Activated naive CD4-positive, alpha-beta T cell treated with anti-CD3 and anti-CD28 coated beads for 36 hours (primary cell): ENCODE measurements at places on chromosomes 7 and 10. TPM values are rescaled to one million over a fixed set of nuclear protein-coding genes. Genes with fewer than 3 reads are reported as not detected.
A peak's percentile ranks its signal among the peaks of the same experiment; 100 is the strongest.

- H3K27me3 ChIP-seq, result no peaks in the 10 kb centered on the region
- H3K27ac ChIP-seq, result no peak overlapping the region
- H3K4me1 ChIP-seq, result no peaks in the 10 kb centered on the region
- no peak overlapping the region for H3K4me3 ChIP-seq
- DNase-seq, result no peak
- peaks cover 2% of the 10 kb centered on the region for H3K36me3 ChIP-seq
These were observed 298.9 kb downstream of the DNAJB6 start for GRCh38 chr7:157635669-157636068.

- no peaks in the 10 kb centered on the region for H3K36me3 ChIP-seq
- no peak overlapping the region for H3K27ac ChIP-seq
- no peaks in the 10 kb centered on the region for H3K27me3 ChIP-seq
- no peak overlapping the region for H3K4me3 ChIP-seq
These were observed 83.5 kb downstream of the SEMA3D start for GRCh38 chr7:85103357-85103756.

- H3K27me3 ChIP-seq, result no peaks in the 10 kb centered on the region
- no peak overlapping the region for H3K27ac ChIP-seq
- peaks cover 17% of the 10 kb centered on the region for H3K4me1 ChIP-seq
These were observed 126.5 kb upstream of the VKORC1L1 start for GRCh38 chr7:65746398-65746669.

DNA sequence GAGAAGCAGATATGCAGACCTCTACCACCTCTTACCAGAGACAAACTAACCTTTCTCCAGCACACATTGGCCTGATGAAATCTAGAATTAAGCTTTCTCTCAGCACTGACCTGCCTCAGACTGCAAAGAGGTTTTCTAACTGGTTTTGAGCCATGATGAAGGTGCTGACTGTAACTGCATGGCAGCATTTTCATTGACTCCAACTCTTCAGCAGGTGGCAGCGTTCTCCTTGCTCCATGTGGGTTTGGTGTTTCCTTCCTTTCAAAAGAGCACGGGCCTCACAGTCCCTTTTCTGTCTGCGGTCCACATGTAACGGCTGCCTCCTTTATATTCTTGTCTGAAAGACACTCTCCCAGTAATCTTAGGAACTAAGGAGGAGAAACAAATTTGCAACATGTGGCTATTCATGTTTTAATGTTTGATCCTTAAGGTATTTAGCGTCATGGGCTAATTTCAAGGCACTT lies 12.6 kb downstream of the KLLN start:
- no peak overlapping the region for H3K27ac ChIP-seq
- DNase-seq, result peak; percentile 71
- no peaks in the 10 kb centered on the region for H3K27me3 ChIP-seq
- H3K36me3 ChIP-seq, result no peaks in the 10 kb centered on the region
- H3K4me1 ChIP-seq, result peaks cover 4% of the 10 kb centered on the region

GRCh38 chr7:157784979-157785441 lies 448.2 kb downstream of the DNAJB6 start:
- no peak overlapping the region for H3K4me3 ChIP-seq
- no peaks in the 10 kb centered on the region for H3K36me3 ChIP-seq

DNA sequence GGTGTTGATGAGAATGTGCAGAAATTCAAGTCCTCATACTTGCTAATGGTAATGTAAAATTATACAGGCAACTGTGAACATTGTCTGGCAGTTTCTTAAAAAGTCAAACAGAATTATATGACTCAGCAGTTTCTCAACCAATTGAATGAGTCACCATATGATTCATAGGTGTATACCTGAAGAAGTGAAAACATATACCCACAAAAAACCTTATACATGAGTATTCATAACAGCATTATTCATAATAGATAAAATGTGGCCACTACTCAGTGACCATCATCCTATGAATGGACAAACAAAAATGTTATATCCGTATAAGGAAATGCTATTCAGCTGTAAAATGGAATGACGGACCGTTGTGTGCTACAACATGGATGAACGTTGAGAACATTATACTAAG lies 253.5 kb downstream of the MALRD1 start:
- no peaks in the 10 kb centered on the region for H3K4me1 ChIP-seq
- H3K27ac ChIP-seq, result no peak overlapping the region
- no peak for DNase-seq

GRCh38 chr10:47364911-47365310 lies 16.7 kb downstream of the RBP3 start:
- H3K27me3 ChIP-seq, result no peaks in the 10 kb centered on the region
- H3K36me3 ChIP-seq, result no peaks in the 10 kb centered on the region
- DNase-seq, result no peak
- H3K4me3 ChIP-seq, result no peak overlapping the region

- peaks cover 1% of the 10 kb centered on the region for H3K27me3 ChIP-seq
- peaks cover 5% of the 10 kb centered on the region for H3K4me1 ChIP-seq
- no peak for DNase-seq
- H3K4me3 ChIP-seq, result no peak overlapping the region
- no peak overlapping the region for H3K27ac ChIP-seq
- no peaks in the 10 kb centered on the region for H3K36me3 ChIP-seq
These were observed 41.5 kb upstream of the INSIG1 start for GRCh38 chr7:155256081-155256760.

GRCh38 chr10:114723991-114724715 lies 66.1 kb upstream of the ABLIM1 start:
- H3K27me3 ChIP-seq, result peaks cover 3% of the 10 kb centered on the region
- no peak overlapping the region for H3K4me3 ChIP-seq

DNA sequence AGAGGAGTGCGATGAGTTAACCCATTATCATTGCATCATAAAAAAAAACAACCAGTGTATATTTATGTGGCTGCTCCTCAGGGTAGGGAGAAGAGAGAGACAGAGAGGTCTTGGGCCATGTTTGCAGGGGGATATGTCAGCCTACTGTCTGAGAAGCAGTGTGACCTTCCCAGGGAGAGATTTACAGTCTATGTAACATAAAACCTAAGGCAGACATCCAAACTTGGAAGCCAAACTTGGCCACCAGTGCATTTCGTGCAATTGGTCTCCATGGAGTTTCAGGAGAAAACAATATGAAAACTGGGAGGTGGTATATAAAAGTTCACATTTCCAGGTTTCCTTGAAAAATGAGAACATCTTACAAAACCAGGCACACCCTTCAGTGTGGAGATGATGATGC lies 85.9 kb upstream of the CXCL12 start:
- no peaks in the 10 kb centered on the region for H3K36me3 ChIP-seq
- peaks cover 15% of the 10 kb centered on the region for H3K27me3 ChIP-seq
- no peak for DNase-seq
- no peak overlapping the region for H3K27ac ChIP-seq
- no peak overlapping the region for H3K4me3 ChIP-seq
- H3K4me1 ChIP-seq, result no peaks in the 10 kb centered on the region

DNA sequence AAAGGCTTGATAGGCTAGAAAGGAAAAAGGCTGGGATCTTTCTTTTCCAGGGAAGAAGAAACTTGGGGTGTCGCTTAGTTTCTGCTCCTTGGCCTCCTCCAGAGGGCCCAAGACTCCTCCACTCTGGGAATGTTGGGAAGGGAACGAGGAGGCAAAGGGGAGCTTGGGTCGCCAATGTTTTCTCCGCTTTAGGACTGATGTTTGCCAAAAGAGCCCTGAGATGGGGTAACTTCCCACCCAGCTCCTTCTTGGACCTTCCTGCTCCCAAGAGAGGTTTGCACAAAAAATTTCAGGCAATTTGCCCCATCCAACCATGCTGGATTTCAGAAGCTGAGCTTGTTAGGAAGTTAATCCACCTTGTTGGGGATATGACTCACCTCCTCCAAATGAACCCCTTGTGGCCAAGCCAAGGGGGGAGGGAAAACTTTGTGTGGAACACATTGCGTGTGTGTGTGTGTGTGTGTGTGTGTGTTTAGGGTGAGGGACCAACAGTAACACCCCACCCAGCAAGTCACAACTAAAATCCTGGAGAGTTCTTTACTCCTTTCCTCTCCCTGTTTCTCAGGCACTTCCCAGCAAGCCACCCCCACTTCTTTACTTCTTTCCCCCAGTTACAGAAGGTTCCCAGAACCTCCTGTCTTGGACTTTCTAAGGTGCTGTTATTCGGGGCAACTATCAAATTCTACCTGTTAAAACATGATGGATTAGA lies 8.7 kb upstream of the HOXA2 start:
- H3K36me3 ChIP-seq, result peaks cover 1% of the 10 kb centered on the region
- peaks cover 5% of the 10 kb centered on the region for H3K27me3 ChIP-seq
- DNase-seq, result no peak
- H3K27ac ChIP-seq, result no peak overlapping the region

DNA sequence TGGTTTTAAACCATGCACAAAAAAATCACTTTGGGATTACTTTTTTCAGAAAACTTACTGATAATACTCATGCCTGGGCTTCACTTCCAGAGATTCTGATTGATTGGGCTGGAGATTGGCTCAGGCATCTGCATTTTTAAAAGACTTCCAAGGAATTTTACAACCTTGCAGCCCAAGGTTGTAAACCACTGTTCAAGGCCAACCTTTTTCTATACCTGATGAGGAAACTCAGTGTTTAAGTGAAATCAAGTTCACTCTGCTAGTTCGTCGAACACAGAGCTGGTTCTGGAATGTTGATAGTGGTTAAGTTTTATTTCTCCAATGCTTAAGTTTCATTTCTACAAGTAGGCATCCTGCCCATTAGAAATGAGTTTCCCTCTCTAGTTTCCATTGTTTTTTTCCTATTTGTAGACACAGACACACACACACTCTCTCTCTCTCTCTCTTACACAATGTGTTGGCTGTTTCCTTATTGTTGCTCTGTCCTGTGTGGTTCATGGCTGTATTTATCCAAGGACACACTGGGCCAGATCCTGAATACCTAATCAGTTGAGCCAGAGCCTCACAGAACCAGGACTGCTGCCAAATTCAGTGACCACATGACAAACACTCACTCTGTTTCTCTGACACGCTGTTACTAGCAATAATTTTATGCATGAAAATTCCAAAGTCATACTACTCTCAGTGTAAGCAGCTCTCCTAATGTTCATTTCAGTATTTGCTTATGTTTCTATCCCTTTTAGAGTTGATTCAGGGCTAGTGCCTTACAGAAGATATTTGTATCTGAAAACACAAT lies 3.7 kb upstream of the IFIT1B start:
- H3K27ac ChIP-seq, result no peak overlapping the region
- H3K4me1 ChIP-seq, result no peaks in the 10 kb centered on the region
- no peaks in the 10 kb centered on the region for H3K36me3 ChIP-seq

GRCh38 chr10:119831656-119832055 lies 41.0 kb downstream of the MCMBP start:
- peaks cover 52% of the 10 kb centered on the region for H3K36me3 ChIP-seq
- H3K4me3 ChIP-seq, result no peak overlapping the region
- no peaks in the 10 kb centered on the region for H3K27me3 ChIP-seq

- H3K4me3 ChIP-seq, result no peak overlapping the region
- no peak for DNase-seq
- H3K36me3 ChIP-seq, result no peaks in the 10 kb centered on the region
- no peaks in the 10 kb centered on the region for H3K27me3 ChIP-seq
These were observed 48.7 kb upstream of the ZMIZ1 start for GRCh38 chr10:79020015-79020491.

GRCh38 chr10:77188521-77188920 lies 449.1 kb downstream of the KCNMA1 start:
- H3K4me3 ChIP-seq, result no peak overlapping the region
- no peaks in the 10 kb centered on the region for H3K36me3 ChIP-seq
- H3K27me3 ChIP-seq, result peaks cover 2% of the 10 kb centered on the region
- H3K4me1 ChIP-seq, result no peaks in the 10 kb centered on the region
- no peak overlapping the region for H3K27ac ChIP-seq

GRCh38 chr10:22682237-22683139 lies 31.9 kb downstream of the PIP4K2A start:
- peak; percentile 73 for DNase-seq
- no peaks in the 10 kb centered on the region for H3K27me3 ChIP-seq
- peaks cover 1% of the 10 kb centered on the region for H3K36me3 ChIP-seq
- H3K27ac ChIP-seq, result peak overlapping the region; percentile 97
- peaks cover 86% of the 10 kb centered on the region for H3K4me1 ChIP-seq

- H3K27ac ChIP-seq, result no peak overlapping the region
- H3K4me3 ChIP-seq, result peak overlapping the region; percentile 50
- DNase-seq, result no peak
- peaks cover 21% of the 10 kb centered on the region for H3K4me1 ChIP-seq
These were observed 129.1 kb upstream of the PPP1R3A start for GRCh38 chr7:114047889-114048288.

- no peak overlapping the region for H3K4me3 ChIP-seq
- no peak for DNase-seq
- no peak overlapping the region for H3K27ac ChIP-seq
- peaks cover 4% of the 10 kb centered on the region for H3K36me3 ChIP-seq
These were observed 20.2 kb upstream of the FOXK1 start for GRCh38 chr7:4661871-4662270.

DNA sequence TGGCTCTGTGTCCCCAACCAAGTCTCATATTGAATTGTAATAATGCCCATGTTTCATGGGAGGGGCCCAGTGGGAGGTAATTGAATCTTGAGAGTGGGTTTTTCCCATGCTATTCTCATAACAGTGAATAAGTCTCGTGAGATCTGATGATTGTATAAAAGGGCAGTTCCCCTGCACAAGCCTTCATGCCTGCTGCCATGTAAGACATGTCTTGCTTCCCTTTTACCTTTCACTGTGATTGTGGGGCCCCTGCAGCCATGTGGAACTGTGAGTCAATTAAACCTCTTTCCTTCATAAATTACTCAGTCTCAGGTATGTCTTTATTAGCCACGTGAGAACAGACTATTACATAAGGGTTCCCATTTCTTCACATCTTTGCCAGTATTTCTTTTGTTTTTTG lies 97.1 kb upstream of the CPXM2 start:
- H3K36me3 ChIP-seq, result no peaks in the 10 kb centered on the region
- H3K4me3 ChIP-seq, result no peak overlapping the region
- DNase-seq, result no peak
- H3K27ac ChIP-seq, result no peak overlapping the region
- H3K27me3 ChIP-seq, result peaks cover 40% of the 10 kb centered on the region

GRCh38 chr7:27739301-27739908 lies 557 bp upstream of the TAX1BP1 start:
- H3K27ac ChIP-seq, result peak overlapping the region; percentile 98
- H3K4me1 ChIP-seq, result peaks cover 34% of the 10 kb centered on the region
- H3K4me3 ChIP-seq, result peak overlapping the region; percentile 96
- H3K36me3 ChIP-seq, result peaks cover 3% of the 10 kb centered on the region
- H3K27me3 ChIP-seq, result no peaks in the 10 kb centered on the region

- no peak overlapping the region for H3K27ac ChIP-seq
- no peaks in the 10 kb centered on the region for H3K27me3 ChIP-seq
- no peak overlapping the region for H3K4me3 ChIP-seq
- DNase-seq, result no peak
These were observed 67.0 kb upstream of the ITGB1 start for GRCh38 chr10:33025039-33025438.

GRCh38 chr10:50874723-50875122 lies 10.7 kb downstream of the A1CF start:
- H3K27me3 ChIP-seq, result no peaks in the 10 kb centered on the region
- DNase-seq, result no peak
- H3K27ac ChIP-seq, result no peak overlapping the region
- no peaks in the 10 kb centered on the region for H3K36me3 ChIP-seq

GRCh38 chr7:13016592-13017332 lies 329.3 kb downstream of the ARL4A start:
- H3K27ac ChIP-seq, result no peak overlapping the region
- peaks cover 4% of the 10 kb centered on the region for H3K27me3 ChIP-seq
- DNase-seq, result no peak
- no peaks in the 10 kb centered on the region for H3K36me3 ChIP-seq
- H3K4me3 ChIP-seq, result no peak overlapping the region

PTPRZ1 gene
- total RNA-seq, result not detected

USP6NL gene
- 7.5 TPM for total RNA-seq

SPDYE11 gene
- total RNA-seq, result not detected

GRID2IP gene
- 0.12 TPM for total RNA-seq

GIMAP4 gene
- total RNA-seq, result 193 TPM

PRR15 gene
- not detected for total RNA-seq

MARVELD1 gene
- 2.7 TPM for total RNA-seq
